Activated CD4-positive, alpha-beta T cell treated with anti-CD3 and anti-CD28 coated beads, Interleukin-2, amount 50 U/mL, for 24 hours (primary cell): ENCODE measurements at places on chromosomes 16 and 17.

- DNase-seq, result no peak
Observed at GRCh38 chr17:58217766-58218165, 1.3 kb downstream of the MKS1 start.

DNA sequence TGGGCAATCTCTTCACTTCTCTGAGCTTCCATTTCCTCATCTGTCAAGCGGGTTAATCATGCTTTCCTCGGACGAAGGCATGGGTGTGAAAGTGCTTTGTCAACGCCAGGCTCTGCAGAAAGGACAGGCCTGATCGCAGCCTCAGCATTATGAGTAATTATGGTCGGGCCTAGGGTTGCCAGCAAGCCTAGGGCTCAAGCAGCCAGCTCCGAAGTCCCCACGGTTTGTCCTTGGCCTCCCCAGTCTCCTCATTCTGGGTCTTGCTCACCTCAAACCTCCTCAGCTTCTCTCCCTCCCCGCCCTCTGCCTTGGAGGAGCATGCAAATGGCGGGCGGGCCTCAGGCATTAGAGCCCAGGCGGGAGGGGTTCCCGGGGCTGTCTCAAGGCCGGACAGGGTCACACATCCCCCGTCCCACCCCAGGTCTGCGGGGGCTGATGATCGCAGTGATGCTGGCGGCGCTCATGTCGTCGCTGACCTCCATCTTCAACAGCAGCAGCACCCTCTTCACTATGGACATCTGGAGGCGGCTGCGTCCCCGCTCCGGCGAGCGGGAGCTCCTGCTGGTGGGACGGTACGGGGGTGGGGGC is 10.2 kb upstream of the FAM83G start:
- DNase-seq, result no peak

GRCh38 chr16:50466170-50466569 is 82.0 kb upstream of the NKD1 start:
- DNase-seq, result no peak

DNA sequence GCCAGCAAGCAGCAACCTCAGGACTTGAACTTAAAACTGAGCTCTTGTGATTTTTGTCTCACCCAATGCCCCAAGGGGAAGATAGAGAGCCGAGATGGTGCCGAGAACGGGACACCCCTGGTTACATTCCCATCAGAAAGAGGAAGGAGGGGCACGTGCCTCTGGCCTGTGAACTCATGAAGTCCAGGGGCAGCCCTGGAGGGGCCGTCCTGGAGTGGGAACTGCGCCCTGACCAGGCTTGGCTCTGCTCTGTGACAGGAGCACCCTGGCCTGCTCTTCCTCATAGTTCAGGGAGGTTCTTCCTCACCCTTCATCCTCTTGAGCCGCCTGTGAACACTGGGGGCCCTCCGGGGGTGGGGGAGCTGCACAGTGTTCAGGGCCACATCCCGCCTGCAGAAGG is 130.3 kb upstream of the FOXF1 start:
- no peak for DNase-seq

- peak; percentile 37 for DNase-seq
Observed at GRCh38 chr16:30953511-30954124, 3.9 kb upstream of the SETD1A start.

DNA sequence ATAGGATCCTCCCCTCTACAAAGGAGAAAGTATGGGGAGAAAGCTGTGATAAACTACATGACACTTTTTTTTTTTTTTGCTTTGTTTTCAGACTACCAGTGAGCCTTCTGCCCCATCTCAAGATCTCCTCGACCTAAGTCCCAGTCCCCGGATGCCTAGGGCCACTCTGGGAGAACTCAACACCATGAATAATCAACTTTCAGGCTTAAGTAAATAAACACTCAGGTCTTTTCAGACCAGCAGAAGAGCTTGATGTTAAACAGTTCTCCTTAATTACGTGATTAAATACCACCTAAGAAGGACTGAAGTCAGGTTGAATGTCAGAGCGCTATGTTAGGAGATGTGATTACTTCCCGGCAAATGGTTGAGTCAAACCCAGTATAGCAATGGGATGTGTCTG is 31.4 kb downstream of the COX11 start:
- no peak for DNase-seq

GRCh38 chr17:46876353-46876887 is 25.0 kb downstream of the WNT9B start:
- DNase-seq, result no peak

DNA sequence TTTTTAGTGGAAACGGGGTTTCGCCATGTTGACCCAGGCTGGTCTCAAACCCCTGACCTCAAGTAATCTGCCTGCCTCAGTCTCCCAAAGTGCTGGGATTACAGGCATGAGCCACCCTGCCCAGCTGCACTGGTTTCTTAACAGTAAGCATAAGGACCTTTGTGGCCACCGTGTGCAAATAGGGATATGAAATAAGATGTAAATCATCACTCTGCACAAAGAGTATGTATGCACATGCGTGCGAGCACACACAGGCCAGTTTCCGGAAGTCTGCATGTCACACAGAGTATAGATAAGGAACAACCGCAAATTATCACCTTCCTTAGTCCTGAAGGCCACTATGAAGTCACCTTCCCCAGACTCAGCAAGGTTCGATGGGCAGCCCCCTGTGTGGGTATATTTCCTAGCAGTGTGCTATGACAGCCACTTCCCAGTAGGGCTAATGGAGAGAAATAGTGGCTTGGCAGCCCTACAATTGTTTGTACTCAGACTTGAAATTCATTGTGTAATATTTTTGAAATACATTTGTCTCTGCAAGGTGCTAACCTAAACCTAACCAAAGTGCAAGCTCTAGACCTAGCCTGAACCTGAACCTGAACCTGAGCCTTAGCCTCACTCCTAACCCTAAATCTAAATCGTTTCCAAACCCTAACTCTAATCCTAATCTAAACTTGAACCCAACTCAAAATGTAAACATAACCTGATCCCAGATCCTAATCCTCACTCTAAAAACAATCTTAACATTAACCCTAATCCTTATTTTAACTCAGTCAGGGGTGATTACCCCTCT is 48.4 kb upstream of the SKAP1 start:
- DNase-seq, result no peak

GRCh38 chr16:79269211-79269863 is 331.2 kb downstream of the MAF start:
- DNase-seq, result no peak

GRCh38 chr17:497241-498034 is 144.8 kb upstream of the RPH3AL start:
- no peak for DNase-seq

DNA sequence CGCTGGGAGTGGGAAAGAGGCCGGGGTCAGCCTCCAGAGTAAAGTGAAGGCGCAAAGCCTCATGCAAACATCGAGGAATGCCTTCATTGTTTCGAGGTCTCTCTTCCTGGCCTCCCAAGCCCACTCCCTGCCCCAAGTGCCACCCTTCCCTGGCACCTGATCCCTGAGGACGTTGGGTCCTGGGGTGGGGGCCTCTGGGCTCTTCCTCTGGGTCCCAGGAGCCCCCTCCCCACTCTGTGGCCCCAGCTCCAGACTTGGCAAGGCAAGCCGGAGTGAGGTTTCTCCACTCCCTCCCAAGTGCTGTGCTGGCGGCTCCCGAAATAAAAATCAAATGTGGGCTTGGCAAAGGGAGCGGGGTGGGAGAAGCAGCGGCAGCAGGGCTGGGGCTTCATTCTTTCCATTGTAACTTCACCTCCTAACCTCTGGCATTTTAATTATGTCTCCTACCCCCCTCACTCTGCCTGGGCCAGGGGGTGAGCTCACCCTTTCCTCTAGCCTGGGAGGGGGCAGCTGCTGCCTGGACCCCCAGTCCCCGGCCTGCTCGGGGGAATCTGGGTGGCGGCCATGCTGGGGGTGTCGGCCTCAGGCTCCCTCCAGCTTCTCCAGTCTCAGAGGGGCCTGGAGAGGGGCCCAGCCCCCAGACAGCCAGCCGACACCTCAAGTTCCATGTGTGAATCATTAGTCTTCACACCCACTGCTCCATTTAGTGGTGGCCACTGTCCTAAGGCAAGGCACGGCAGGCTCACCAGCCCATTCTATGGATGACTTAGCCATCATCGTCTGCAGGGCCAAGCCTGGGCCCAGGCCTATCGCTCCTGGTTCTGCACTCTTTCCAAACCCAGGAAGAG is 14.6 kb upstream of the TMEM92 start:
- DNase-seq, result no peak

DNA sequence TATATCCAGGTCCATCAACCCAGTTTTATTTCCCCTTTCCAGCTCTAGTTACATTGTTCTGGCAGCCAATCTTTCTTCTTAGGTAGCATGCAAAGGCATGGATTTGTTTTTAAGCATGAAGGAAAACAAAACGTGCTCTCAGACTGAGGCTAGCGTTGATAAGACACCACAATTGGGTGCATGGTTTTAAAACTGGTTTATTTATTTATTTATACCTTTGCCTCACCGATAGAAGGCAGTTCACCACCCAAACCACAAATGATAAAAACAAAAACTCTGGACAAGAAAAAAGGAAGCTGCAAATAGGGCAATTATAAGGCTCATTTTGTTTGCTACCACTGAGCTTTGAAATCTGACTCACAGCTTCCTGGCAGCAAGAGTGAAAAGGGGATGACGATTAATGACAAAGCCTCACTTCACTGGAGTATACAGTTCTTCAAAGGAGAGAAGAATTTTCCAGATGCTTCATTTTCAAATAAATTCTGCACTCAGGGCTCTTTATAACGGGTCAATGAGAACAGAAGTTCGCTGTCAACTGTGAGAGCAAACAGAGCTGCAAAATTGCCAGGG is 278.4 kb upstream of the IRX5 start:
- DNase-seq, result no peak

DNA sequence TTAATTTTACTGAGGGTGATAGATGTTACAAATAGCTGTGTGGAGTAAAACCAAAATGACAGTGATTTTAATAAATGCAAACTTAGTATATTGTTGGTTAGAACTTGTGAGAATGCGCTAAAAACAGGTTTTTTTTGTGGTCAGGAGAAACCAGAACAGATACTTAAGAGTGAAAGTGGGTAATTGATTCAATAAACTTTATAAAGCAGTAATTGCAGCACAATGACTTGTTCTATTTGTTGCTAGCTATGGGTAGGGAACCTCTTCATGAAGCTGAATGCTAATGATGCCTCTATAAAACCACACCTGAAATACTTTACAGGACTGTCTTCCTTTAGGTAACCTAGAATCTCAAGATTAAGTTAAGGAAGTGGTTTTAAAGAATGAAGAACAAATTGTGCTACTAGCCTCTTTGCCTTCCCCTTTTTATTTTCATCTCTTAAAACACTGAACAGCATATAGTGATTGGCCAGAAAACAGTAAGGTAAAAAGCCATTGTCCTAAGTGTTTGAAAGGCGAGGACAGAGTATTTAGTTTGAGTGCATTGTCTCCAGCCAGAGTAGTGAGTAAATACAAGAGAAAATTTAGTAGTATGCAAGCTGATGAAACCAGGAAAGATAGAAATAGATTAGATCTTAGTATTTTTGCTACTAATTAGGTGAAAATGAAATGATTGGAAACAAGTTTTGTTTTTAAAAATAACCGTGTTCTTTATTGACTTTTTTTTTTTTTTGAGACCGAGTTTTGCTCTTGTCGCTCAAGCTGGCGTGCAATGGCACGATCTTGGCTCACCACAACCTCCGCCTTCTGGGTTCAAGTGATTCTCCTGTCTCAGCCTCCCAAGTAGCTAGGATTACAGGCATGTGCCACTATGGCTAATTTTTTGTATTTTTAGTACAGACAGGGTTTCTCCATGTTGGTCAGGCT is 6.0 kb downstream of the GGNBP2 start:
- DNase-seq, result no peak

DNA sequence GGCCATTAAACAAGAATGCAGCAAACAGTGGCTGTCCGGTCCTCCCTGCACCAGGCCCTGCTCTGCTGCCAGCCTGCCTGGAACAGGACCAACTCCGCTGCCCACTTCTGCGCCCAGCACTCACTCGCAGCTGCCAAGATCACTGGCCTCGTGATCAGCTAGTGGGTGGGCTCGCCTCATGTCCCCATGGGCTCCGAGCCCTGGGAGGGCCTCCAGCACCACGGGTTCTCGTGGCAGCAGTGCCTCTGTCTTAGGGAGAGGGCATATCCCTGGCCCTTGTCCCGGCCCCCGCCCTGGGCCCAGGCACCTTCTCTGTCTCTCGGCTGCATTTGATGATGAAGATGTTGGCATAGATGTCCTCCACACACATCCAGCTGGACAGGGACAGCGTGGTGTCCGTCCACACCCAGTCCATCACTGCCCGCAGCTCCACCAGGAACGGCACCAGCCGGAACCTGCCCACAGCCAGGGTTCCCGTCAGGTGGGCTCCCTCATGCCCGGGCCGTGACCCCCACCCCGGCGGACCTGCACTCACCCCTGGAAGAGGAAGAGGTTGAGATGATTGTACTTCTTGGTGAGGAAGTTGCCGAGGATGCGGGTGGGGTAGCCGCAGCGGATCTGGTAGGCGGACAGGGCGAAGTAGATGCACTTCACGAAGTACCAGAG is 13.1 kb downstream of the CTU2 start:
- DNase-seq, result no peak

- no peak for DNase-seq
Observed at GRCh38 chr16:24683847-24684493, 45.5 kb upstream of the TNRC6A start.

DNA sequence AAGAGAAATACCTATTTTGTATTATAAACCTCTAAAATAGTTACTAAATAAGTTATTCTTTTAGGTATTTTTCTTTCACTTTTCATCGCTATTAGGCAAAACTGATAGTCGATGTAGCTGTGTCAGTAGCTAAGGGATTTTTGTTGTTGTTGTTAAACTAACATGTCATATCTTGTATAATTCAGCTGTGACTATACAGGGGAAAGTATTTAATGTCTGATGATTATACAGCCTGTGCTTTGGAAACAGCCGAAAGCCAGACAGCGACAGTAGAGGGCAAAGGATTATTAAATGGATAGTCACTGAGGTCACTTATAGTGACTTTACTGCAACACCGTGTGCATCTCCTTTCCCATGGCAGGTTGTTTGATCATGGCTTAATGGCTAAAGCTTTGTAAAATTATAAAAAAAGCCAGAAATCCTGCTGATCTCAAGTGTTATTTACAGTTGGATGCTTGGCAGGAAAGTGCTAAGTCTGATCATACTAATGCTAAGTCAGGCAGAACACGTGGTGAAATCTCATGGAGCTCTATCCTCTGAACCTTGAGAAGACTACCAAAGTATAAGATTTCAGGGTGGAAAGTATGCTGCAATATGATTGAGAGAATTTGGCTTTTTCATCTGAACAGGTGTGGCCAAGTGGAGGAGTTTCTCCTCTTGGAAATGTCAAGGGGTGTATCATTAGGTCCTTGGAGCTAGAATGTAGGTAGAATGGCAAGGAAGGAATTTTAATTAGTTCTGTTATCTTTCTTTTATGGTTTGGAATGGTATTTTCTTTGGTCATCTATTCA is 88.4 kb downstream of the FTO start:
- no peak for DNase-seq

GRCh38 chr17:43987131-43988021 is 17.0 kb upstream of the NAGS start:
- no peak for DNase-seq

DNA sequence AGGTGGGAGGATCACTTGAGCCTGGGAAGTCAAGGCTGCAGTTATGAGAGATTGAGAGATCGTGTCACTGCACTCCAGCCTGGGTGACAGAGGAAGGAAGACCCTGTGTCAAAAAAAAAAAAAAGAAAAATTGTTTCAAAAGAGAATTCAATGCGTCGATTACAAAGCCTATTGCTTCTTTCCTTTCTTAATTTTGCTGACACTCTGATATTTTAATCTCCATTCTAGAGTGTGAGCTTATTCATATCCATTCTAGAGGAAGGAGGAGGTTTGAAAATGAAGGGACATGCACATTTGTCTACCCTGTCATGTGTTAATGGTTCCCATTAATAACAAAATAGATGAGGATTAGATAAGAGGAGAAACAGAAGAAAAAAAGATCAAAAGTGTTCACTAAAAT is 63.1 kb downstream of the PCTP start:
- no peak for DNase-seq
